ENCODE measurements at places on chromosomes 4 and X. TPM values are rescaled to one million over a fixed set of nuclear protein-coding genes. Genes with fewer than 3 reads are reported as not detected.

GRCh38 chr4:68385267-68385666 is 35.4 kb upstream of the YTHDC1 start:
- DNase-seq = no peak

DNA sequence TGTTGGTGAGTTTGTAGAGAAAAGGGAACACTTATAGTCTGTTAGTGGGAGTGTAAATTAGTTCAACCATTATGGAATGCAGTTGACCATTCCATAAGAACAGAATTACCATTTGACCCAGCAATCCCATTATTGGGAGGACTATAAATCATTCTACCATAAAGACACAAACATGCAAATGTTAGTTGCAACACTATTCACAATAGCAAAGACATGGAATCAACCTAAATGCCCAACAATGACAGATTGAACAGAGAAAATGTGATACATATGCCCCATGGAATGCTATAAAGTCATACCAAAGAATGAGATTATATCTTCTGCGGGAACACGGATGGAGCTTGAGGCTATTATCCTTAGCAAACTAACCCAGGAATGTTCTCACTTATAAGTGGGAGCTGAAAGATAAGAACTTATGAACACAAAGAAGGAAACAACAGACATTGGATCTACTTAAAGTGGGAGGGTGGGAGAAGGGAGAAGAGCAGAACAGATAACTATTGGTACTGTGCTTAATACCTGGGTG is 1819.2 kb upstream of the ADGRL3 start:
- no peak for DNase-seq

DNA sequence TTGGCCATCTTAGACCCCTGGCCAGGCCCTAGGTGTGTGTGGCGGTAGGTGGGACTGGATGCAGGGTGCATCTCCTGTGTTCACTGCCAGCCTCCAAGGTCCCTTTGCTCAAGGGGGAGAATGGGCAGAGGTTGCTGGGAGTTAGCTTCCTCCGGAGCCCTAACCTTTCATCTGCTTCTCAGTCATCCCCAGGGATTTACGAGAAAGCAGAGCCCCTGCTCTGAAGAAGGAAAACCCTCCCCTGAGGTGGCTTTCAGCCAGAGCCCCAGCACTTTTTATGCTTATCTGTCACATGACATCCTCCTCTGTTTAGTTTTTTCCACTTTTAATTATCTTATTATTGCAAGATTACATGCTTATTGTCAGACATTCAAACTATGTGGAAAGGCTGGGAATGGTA is 44.9 kb upstream of the DDX3X start:
- DNase-seq = no peak

Gene RTL9
- 0.05 TPM for total RNA-seq

DNA sequence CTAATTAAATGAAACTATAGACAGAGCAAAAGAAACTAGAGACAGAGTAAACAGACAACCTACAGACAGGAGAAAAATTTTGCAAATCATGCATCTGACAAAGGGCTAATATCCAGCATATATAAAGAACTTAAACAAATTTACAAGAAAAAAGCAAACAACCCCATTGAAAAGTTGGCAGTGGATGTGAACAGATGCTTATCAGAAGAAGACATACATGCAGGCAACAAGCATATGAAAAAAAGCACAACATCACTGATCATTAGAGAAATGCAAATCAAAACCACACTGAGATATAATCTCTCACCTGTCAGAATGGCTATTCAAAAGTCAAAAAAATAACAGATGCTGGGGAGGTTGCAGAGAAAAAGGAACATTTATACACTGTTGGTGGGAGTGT is 14.8 kb downstream of the ZNF280C start:
- no peak for DNase-seq

DNA sequence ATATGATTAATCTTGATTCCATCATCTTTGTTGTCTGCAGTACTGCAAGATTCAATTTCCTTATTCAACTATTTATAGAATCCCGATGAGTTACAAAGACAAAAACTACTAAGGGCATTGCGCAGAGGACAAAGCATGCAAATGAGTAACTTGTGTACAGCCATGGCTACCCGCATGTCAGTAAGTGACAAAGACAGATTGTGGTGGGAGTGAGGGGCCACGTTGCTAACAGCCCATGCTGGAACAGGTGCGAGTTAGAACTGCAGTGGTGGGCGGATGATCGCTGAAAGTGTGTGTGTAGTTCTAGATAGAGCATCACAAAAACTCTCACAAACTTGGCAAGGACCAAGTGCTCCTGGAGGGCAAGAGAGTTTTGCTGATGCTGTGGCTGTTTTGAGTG is 49.5 kb downstream of the ACOX3 start:
- DNase-seq = no peak

DNA sequence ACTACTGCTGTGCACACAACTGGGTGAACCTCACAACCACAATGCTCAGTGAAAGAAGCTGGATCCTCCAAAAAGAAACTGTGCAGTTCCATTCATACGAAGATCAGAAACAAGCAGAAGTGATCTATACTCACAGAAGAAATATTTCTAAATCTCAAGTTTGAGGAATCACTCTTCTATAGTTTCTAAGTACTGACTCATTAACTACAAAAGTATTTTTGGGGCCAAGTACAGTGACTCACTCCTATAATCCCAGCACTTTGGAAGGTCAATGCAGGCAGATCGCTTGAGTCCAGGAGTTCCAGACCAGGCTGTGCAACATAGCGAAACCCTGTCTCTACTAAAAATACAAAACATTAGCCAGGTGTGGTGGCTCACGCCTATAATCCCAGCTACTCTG is 51.3 kb upstream of the RELL1 start:
- no peak for DNase-seq

DNA sequence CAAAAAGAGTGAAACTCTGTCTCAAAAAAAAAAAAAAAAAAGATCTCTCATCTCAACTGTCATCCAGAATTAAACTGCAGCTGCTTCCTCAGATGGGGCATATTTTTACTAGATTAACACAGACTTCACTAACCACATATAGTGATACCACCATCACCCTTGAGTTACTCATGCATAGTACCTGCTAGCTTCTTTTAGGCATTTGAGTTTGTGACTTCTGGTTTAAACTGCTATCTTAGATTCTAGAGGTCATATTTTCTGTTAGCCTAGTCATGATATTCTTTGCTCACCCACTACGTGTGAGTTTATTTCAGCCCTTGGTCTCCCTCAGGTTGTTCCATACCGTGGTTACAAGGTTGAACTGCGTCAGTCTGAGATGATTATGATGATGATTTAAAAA is 154.9 kb upstream of the BMP3 start:
- no peak for DNase-seq

DNA sequence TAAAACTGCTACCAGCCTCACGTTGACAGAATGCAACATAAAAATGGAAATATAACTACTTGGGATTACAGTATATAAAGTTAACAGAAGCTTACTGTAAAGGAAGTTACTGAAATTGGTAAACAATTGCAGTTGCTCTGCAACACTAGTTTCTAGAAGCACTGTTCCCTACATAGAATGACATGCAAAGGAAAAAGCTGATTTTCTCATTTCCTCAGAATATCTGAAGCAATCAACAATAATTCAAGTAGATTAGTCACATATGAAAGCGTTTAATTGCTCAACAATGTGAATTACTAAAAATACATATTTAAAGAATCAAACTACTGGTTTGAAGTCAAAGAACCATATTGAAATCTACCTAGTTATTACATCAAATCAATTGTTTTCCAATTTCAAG is 31.8 kb downstream of the PDGFC start:
- no peak for DNase-seq

GRCh38 chrX:80550722-80551121 is 130.5 kb downstream of the TENT5D start:
- no peak for DNase-seq

Gene CT55
- total RNA-seq = not detected

GRCh38 chrX:33195698-33196097 is 15.7 kb downstream of the DMD start:
- DNase-seq = no peak

Gene MBTPS2
- total RNA-seq = 25.1 TPM

DNA sequence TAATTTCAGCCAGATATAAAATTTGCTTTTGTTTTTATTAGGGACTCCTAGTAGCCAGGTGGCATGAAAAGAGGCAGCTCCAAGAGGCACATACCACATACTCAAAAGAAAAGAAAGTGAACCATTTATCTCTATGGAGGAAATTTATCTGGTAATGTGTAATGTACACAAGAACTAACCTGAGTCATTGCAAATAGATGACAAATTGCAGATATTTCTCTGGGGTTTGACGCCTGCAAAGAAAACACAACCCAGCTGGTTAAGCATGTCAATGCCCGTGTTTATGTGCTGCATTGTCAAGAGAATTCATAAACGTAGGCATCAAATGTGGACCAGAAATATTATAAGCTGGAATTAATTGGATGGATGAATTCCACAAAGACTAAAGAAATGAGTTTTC is 46.9 kb upstream of the PHKA2 start:
- no peak for DNase-seq

- DNase-seq = no peak
Observed at GRCh38 chr4:3871181-3871852, 105.1 kb downstream of the ADRA2C start.

- DNase-seq = no peak
Observed at GRCh38 chrX:145484740-145485139, 237.4 kb downstream of the SPANXN1 start.

- DNase-seq = no peak
Observed at GRCh38 chrX:50801135-50801534, 12.9 kb downstream of the SHROOM4 start.

DNA sequence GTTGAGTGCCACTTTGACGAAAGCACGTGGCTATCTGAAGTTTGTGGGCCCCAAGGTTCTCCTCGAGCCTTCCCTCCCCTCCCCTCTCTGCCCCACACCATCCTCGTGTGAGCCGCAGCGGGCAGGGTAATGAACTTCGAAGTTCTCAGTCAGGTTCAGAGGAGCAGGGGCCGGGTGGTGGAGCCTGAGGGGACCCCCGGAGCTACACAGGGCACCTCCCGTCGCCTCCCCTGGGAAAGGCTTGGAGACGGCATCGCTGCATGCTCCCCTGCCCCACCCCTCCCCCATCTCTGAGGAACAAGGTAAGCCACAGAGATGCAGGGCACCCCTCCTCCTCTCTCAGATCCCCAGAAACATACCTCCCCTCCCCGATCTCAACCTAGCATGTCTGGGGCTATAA is 2.8 kb upstream of the NKX1-1 start:
- DNase-seq = no peak

DNA sequence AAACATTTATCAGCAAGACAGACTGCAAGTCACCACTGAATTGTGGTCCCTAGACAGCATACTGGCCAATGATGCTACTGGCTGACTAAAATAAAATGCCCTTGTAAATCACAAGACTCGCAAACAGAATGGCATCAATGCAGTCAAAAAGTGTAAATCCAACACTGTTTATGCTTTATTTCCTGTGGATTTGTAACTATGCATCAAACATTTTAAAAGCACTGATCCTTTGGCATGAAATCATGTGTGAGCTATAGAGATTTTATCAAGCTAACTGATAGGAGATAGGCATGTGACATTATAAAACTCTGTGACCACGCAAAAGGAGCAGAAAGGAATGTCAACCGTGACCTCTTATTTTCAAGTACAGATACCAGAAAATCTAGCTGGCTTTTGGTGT is 20.8 kb downstream of the MBNL3 start:
- DNase-seq = no peak

GRCh38 chr4:1516261-1516660 is 110.0 kb upstream of the NKX1-1 start:
- no peak for DNase-seq

DNA sequence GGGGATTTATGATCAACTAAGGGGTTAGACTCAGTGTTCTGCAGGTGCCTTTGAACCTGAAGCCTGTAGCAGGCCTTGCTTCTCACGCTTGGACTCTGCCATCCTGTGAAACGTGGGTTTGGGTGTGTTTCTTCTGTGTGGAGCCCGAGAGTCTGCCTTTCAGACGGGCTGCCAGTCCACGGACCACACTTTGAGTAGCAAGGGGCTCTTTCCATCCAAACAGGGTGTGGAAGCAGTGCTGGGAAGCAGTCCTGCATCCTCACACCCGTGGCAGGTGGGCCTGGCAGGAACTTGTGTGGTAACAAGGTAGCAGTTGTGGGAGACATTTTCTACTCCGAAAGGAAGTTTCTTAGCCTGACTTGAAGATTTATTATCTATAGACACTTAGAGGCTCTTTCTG is 22.7 kb downstream of the RGS12 start:
- DNase-seq = peak; percentile 64

DNA sequence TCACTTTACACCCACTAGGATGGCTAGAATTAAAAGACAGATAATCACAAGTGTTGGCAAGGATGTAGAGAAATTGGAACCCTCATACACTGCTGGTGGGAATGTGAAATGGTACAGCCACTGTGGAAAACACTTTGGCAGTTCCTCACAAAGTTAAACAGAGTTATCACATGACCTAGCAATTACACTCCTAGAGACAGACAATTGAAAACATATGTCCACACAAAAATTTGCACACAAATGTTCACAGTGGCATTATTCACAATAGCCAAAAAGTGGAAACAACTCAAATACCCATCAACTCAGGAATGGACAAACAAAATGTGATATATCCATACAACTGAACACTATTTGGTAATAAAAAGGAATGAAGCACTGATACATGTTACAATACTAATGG is 5.7 kb downstream of the ZNF280C start:
- no peak for DNase-seq

DNA sequence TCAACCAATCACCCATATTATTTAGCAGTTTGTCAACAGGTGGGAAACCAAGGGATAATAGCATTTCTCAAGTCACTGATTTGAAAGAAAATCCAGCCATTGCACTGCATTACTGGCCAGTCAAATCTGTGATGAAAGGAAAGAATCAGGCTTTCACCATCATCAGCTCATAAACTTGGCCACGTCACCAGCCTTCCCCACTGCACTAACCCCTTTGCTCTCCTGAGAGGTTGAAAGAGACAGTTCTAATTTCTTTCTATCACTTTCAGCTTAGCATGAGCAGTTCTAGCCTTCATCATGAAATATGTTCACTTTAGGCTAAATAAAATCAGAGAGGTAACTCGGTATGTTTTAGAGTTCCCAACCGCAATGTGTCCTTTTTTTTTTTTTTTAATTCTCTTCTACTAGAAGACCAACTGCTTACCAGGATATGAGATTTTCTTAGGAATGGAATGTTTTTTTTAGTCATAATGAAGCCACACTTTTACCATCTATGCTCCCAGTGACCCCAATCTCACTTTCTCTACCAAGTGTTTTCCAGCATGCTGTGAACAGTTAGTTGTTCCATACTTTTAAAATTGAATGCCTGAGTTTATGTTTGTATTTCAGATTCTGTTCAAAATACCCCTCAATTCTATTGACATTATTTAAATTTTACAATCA is 55.7 kb upstream of the SLC7A11 start:
- no peak for DNase-seq

Gene SPIN4
- 7.4 TPM for total RNA-seq

DNA sequence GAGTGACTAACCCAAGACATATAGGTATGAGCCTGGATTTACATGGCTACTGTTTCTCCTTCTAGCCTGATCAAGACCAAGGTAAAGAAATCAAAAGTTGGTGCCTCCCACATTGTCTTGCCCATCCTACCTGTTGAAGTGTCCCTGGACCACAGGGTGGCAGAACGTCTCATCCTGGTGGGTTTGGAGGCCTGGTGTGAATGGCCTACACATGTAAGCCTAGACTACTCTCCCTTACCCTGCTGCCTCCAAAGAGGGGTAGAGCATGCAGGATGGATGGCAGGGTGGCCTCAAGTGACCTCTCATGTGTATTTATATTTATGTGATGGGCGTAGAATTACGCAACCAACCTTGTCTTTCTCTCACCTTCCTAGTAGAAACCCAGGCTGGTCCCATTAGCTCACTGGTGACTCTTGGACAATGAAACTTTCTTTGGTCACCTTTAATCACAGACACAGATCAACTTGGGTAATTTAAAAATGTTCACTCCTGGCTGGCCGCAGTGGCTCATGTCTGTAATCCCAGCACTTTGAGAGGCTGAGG is 73.3 kb upstream of the SOD3 start:
- DNase-seq = no peak

Gene RAB40A
- total RNA-seq = 0.24 TPM
